ENCODE measurements at places on chromosomes 1 and 21.

GRCh38 chr1:89620664-89621063, 12.3 kb upstream of the LRRC8C start:
- no peak for DNase-seq

DNA sequence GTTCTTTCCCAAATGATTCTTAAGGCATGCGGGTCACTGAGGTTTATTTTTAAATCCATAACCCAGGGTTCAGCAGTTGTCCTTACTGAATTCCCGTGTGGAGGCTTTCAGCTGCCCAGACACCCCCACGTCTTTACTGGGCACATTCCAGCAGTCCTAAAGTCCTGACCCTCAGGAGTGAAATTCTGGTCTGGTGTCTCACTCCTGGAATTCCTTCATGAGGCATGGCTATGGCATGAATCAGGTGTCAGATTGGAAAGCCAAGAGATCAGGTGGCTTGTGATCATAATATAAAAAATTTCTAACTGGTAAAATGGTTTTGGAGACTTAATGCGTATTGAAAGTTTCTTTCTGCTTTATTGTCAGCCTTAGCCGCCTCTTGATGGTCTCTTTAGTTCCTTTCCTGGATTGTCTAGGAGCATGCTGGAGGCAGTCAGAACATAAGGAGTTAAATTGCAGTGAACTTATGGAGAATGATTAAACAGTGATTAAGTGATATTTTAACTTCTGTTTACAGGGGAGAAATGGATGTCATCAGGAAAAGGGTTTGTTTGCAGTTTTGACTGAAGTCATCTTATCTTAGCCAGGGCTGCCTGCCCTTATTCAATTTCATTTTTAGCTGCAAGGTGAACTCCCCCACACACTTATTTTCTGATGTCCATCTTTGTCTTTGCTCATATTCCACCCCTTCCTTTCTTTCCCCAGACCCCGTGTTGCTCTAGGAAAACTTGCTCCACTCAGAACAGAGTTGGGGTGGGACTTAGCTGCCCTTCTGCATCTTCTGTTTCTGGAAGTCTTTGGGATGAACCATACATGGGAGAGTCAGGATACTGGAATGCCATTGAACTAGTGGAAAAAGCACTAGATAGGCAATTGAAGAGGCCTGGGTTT, 25.7 kb upstream of the MACF1 start:
- DNase-seq: no peak

DNA sequence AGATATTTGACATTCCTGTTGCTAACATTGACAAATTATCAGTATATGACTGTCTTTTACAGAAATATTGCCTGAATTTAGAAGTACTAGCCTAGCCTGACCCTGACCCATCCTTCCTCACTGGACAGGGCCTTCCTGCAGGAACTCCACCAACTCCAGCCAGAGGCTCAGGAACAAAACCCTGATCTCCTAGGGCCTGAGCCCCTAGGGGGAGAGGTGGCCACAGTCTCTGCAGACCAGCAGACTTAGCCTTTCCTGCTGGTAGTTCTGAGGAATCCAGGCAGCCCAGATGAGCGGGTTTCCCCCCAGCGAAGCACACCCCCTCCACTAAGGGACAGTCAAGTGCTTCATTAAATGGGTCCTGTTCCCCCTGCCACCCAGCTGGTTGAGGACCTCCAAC, 44.3 kb upstream of the LRIF1 start:
- no peak for DNase-seq

DNA sequence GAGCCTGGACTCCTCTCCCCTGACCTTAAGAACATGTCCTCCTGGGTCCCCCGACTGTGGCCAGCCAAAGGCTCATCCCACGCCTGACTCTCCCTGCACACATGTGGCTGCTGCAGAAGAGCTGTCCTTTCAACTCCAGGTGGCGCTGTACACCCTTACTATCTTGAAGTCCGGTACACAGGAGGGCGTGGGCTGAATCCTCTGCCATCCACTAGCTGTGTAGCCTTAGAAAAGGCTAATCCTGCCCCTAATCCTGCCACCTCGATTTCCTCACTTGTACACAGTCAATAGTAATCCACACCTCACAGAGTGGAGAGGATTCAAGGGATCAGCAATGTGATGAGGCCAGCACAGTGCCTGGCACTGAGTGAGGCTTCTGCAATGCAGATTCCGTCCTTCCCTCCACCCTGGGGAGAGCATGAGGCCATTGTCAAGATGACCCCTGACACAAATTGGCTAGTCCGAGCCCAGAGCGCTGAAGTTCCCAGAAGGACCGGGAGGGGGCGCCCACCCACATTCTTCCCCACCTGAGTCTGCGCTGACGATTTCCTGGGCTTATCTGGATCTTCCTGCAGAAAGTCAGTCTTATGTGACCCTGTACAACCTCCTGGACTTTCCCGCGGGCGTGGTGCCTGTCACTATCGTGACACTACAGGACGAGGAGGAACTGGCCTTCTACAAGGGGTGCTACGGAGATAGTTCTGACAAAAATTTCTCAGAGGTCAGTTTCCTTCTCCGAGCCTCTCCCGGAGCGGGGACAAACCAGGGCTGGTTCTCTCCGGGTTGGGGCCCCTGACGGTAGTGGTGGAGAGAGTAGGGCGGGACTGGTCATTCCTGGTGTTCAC, 47.1 kb upstream of the DMBX1 start:
- DNase-seq: peak; percentile 84

- no peak for DNase-seq
Observed at GRCh38 chr1:201185527-201186128, 5.0 kb upstream of the IGFN1 start.

DNA sequence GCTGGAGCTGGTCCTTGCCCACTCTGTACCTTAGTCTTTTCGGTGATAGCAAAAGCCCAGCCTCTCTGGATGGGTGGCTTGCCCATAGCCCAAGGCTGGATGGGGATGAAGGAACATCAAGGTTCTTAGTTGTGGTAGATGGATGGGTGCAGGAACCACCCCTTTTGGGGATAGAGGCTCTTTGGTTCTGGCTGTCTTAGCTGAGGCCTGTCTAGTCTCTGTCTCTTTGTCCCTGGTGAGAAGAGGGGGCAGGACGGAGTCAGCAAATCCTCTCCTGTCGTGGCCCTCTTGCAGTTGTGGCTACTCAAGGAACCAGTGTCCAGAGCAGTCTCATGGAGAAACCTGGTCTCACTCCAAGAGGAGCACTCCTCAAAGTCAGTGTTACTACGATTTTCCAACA, 8.5 kb downstream of the VANGL2 start:
- DNase-seq: no peak

DNA sequence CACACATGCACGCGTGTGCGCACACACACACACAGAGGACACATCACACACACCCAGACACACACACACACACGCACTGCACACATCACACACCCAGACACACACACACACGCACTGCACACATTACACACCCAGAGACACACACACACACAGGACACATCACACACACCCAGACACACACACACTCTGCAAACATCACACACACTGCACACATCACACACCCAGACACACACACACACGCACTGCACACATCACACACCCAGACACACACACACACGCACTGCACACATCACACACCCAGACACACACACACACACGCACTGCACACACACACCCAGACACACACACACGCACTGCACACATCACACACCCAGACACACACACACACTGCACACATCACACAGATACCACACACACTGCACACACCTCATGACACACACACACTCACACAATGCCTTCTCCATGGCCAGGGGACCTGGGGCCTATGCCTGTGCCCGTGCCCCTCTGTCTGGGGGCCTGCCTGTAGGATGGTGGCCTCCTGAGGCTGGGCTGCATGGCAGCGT, 24.4 kb downstream of the CRYAA start:
- DNase-seq: no peak

GRCh38 chr1:9233241-9233941, 1.2 kb upstream of the H6PD start:
- DNase-seq: no peak

- no peak for DNase-seq
Observed at GRCh38 chr1:12034381-12034801, 15.1 kb downstream of the MIIP start.

DNA sequence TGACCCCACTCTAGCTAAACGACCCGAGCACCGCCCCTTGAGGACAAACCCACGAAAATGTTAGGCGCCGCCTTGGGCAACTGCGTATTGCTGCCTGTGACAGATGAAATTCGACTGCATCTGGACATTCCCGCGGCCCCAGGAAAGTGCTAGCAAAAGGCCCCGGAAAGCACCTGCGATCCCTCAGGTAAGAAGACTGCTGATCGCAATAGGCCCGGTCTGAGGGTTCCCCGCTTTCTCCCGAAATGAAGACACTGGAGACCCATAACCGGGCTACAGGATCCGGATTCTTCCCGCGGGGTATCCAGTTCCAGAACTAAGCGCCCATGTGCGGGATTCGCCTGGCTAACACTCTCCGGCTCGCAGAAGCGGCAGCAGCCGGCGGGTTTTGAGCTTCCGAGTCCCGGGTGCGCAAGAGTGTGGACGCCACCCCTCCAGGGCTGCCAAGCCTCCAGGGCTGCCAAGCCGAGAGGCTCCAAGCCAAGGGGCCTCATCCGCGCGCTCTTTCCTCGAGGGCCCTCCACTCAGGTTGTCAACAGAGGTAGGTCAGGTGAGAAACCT, 157.9 kb upstream of the NBPF11 start:
- DNase-seq: no peak

GRCh38 chr1:205162301-205162700, 40.5 kb upstream of the RBBP5 start:
- DNase-seq: no peak

GRCh38 chr1:44919400-44919799, 67.0 kb downstream of the EIF2B3 start:
- no peak for DNase-seq

DNA sequence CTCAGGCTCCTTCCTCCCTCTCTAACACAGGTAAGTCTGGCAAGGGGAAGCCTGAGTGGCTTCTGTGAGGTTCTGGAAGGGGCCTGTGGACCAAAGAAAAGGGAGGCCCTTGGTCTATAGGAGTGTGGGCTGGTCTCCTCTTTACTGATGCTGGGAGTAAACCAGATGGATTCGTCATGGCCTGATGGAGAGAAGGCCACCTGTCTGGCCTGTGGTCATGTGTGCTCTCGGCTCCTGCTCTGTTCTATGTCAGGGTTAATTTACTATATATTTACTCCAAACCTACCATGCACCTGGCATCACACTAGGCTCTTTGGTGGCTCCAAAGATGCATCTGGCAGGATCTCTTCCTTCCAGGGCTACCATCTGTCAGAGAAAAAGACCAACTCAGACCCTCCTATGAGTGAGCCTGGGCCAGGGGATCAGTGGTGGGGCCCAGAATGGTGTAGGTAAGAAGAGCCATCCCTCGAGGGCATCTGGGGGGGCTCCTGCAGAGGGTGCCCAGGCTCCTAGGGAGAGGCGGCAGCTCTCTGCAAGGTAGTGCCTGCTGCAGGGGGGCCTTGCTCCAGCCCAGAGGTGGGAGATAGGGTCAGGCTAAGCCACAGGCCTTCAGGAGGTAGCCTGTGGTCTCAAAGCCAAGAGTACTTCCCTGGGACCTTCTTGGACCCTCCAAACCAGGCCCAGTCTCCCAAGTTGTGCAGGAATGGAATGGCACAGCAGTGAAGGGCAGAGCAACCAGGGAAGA, 68.2 kb upstream of the SELENON start:
- DNase-seq: no peak

- no peak for DNase-seq
Observed at GRCh38 chr1:160953030-160953429, 1.6 kb downstream of the ITLN2 start.

GRCh38 chr1:164659621-164660411, 100.8 kb downstream of the PBX1 start:
- DNase-seq: no peak

GRCh38 chr1:23475641-23476040, 8.3 kb downstream of the ASAP3 start:
- no peak for DNase-seq

- no peak for DNase-seq
Observed at GRCh38 chr1:192445839-192446489, 129.2 kb downstream of the RGS21 start.
